ENCODE measurements at places on chromosomes 6 and 20.

GRCh38 chr6:6646859-6647258 lies 58.3 kb downstream of the LY86 start:
- no peak for DNase-seq

GRCh38 chr6:92779746-92780145 lies 639.6 kb downstream of the EPHA7 start:
- DNase-seq = no peak

GRCh38 chr6:125434760-125435159 lies 133.0 kb upstream of the HDDC2 start:
- no peak for DNase-seq

DNA sequence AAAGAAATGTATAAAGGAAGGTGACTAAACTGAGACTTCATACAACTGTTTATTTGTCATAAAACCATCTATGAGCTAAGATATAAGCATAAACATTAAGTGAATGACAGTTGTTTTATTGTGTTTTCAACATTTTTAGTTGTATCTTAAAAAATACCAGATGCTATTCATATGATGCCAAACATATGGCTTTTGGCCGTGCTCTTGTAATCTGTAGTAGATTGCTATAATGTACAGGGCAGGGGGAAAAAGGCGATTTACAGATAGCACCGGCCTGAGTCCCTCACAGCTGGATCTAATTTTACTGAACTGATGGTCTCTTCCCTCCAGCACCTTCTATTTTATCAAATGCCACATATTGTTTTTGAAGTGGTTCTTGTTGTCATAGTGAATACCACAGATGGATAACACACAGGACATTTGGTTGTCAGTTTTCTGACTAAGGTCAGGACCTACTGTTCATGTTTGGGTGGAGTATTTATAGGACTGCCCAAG lies 48.2 kb downstream of the CENPW start:
- no peak for DNase-seq

GRCh38 chr6:149896491-149896890 lies 1.4 kb downstream of the RAET1E start:
- DNase-seq = no peak
